ENCODE measurements at places on chromosomes 16 and 17.

DNA sequence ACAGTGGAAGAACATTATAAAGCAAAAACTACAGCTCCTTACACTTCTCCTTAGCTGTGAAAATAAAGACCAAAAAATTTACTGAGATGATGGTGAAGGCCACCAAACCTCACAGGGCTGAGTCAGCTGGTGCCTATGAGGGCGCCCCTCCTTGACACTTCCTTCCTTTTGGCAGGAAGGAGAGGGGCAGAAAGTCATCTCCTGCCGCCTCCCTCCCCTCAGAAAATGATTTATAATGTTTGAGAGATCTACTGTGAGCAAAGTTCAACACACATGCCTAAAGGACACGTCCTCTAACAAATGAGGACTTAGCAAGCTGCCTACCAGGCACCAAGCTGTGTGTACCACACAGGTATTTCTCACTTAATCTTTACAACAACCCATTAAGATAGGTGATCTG lies 245.7 kb downstream of the PRKCA start:
- peak; percentile 61 for DNase-seq

DNA sequence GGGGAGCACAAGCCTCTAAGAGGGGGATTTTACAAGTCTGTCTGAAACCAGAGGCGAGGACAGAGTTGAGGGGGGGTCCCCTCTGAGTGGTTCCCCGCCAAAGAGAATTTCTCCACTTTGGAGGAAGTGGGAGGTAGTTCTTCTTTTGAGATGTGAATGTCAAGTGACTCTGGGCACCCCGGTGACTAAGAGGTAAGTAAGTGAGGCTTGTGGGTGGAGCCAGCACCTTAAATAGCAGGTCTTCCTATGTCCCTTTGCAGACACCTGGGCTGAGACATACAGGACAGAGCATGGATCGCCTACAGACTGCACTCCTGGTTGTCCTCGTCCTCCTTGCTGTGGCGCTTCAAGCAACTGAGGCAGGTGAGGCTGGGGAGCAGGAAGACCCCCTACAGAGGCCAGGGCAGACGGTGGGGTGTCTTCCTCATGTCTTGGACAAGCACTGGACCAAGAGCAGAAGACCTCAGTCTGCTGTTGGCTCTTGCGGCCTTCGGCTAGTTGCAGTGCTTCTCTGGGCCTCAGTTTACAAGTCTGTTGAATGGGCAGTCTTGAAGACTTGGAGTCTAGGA lies at the start of gene CCL22:
Gene CCL22, plus strand, starts transcription at position 257 of the 569 bp plus-strand sequence. Its CDS starts 34 bp downstream, at position 291.
- peak; percentile 44 for DNase-seq

GRCh38 chr17:58329035-58329809 lies 627 bp upstream of the TSPOAP1 start:
- peak; percentile 94 for DNase-seq

GRCh38 chr16:85329059-85329812 lies 217.0 kb upstream of the CIBAR2 start:
- no peak for DNase-seq

- DNase-seq = peak; percentile 35
These were observed 9.4 kb downstream of the ABCC1 start for GRCh38 chr16:15958703-15959348.

DNA sequence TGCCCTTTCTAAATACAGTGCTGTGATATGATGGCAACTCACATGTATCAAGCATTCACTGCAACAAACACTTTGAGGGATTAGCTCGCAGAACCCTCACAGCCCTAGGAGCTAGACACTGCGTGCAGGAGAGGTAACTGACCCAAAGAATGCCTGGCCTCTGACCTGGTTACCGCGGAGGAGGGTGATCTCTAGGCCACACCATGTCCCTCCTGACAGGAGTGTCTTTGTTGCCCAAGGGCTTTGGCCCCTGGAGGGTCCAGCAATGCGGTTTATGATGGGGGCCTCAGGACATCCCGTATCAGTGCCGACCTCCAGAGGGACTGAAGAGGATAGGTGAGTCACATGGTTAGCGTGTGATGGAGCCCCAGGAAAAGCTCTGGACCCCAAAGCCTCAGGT lies 130.6 kb downstream of the MGAT5B start:
- DNase-seq = no peak

- DNase-seq = no peak
These were observed 12.1 kb upstream of the P2RX1 start for GRCh38 chr17:3928406-3928805.

DNA sequence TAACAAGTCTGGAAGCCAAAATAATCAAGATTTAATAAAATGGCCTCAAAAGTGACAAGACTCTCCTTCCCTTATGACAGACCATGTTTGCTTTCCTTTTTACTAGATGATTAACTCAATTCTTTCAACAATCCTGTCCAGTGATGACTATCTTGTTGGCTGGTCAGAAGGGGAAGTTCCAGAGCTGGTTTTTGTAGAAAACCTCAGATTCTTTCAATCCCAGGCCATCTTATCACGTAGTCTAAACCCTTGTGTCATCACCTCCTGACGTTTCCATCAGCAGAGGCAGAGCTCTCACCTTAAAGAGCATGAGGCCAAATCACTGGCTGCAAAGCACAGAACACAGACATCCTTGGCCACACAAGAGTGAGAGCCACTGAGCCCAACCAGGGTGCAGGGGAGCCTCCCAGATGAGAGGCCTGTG lies 125.3 kb downstream of the ANKRD11 start:
- no peak for DNase-seq

DNA sequence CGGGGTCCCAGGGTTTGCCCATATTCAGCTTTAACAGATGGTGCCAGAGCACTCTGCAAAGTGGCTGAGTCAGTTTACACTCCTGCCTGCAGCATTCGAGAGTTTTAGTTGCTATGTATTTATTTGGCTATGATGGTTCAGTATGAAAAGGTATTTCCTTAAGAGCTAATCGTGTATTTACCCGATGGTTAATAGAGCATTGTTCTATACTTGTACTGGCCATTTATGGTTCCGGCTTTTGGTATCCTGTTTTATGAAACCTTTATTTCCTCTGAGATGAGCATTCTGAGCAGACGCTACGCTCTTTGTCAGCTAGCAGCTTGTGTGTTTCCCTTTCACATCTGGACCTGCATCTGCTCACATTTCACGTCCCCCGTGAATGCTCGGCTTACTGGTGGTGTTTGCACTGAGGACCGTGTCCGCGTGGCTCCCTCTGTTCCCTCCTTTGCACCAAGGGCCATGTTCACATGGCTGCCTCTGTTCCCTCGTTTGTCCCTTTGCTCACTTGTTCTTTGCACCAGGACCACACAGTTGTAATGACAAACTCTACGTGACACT lies 149.1 kb upstream of the CHMP6 start:
- DNase-seq = no peak

- no peak for DNase-seq
These were observed 210.1 kb upstream of the MAF start for GRCh38 chr16:79810449-79811189.

- DNase-seq = no peak
These were observed 63.9 kb downstream of the BANP start for GRCh38 chr16:88014954-88015805.

DNA sequence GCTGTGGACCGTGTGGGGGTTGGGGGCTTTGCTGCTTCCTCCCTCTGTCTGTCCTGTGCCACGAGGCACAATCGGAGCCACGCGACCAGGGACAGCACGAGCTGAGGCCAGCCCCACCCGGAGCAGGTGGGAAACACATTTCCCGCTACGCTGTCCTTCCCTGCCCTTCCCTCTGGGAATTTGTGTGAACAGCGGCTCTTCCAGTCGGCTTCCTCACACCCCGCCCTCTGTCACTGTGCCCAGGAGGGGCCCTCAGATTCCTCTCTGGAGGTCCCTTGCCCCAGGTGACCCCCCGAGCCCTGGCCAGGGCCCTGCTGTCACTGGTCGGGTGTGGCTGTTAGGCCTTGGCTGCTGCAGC lies 19.6 kb downstream of the SPIRE2 start:
- DNase-seq = no peak

- no peak for DNase-seq
These were observed 98.6 kb downstream of the WNT3 start for GRCh38 chr17:46719891-46720290.

GRCh38 chr16:17293813-17294558 lies 176.8 kb downstream of the XYLT1 start:
- DNase-seq = no peak

DNA sequence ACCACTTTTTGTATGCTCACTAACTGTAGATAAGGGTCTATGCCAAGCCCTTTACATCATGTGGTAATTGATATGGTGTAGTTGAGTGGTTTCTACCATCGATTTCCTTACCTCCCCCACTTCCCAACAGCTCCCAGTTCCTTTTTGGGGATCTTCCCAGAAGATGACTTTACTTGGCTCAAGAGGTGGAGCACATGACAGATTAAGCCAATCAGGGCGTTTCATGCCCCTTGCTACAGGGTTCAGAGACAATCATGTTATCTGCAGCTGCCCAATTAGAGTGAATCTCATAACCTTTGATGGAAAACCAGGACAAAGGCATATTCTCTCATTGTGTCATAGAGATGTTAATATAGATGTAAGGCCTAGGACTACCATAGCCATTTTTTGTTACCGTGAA lies 16.2 kb upstream of the BMERB1 start:
- no peak for DNase-seq

GRCh38 chr17:31788571-31788946 lies 70.5 kb downstream of the COPRS start:
- no peak for DNase-seq

GRCh38 chr17:7613769-7614424 lies 800 bp downstream of the FXR2 start:
- DNase-seq = no peak

DNA sequence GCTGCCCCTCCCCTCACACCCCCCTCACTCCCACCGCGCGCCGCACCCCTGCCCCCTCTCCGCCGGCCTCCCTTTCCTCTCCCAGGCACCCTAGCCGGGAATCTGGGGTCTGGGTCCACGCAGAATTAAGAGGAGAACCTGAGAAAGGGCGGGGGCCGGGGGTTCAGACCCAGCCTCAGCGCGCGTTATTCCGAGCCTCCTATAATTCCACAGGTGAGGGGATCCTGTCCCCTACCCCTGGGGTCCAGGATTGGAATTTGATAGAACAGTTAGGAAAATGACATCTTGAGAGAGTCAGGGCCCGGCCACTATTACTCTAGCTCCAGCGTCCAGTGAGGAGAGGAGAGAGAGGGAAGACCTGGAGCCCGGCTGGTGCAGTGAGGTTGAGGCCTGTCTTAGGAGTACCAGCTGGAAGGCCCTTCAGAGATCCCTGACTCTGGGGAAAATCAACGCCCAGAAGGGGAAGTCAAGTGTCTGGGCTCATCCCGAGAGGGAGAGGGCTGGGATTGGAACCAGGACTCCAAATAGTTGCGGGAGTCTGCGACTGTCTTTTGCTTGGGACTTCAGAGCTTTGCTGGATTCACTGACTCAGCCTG lies 17.3 kb downstream of the GRB7 start:
- DNase-seq = peak; percentile 58

- no peak for DNase-seq
These were observed 164.8 kb downstream of the SNX29 start for GRCh38 chr16:12141073-12141951.

DNA sequence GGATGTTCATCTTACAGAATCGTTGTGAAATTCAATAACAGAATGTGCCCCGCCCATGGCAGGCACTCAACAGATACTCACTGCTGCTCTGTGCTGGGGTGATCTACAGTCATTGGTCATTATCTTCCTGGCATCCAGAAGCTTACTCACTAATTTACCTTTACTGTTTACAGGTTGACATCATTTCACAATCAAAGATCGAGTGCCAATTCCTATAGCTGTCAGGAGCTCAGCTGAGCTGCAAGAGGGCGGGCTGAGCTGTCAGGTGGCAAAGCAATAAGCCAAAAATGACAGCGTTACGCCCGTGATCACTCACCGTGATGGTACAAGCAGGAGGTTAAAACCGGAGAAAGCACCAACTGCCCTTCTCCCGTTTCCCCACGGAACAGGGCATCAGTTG lies 51.2 kb downstream of the LITAF start:
- DNase-seq = no peak

- DNase-seq = no peak
These were observed 325.3 kb downstream of the UTP18 start for GRCh38 chr17:51585514-51586104.

DNA sequence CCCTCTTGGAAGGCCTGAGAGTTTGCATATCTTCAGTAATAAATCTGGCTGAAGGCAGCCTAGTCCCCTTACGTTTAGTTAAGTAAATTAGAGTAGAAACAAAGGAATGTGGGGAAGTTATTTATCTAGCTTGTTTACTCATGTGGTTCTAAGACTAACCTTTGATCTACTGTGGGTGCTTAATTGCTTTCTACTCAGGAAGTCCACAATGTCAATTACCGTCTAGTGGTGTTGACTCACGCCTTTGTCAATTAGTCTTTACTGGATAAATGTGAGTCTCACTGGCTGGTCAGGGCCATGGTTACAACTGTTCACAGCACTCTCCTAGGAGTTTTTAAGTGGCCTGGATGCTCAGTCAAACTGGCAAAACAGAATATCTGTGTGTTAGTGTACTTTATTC lies 2338.4 kb downstream of the TP53TG3F start:
- no peak for DNase-seq

- DNase-seq = peak; percentile 66
These were observed 419 bp downstream of the RAB37 start for GRCh38 chr17:74737299-74738050.

GRCh38 chr17:82839617-82840292 lies at the start of gene ZNF750:
Gene ZNF750 (minus strand): TSS chr17:82840022. CDS start chr17:82832454, 7,568 bp downstream.
- no peak for DNase-seq

GRCh38 chr16:66549284-66550131 lies at the start of gene TK2:
Gene TK2 (minus strand): TSS chr16:66550122. CDS start chr16:66550061, 61 bp downstream.
- peak; percentile 82 for DNase-seq

GRCh38 chr17:63649813-63650212 lies 27.6 kb downstream of the MAP3K3 start:
- no peak for DNase-seq

DNA sequence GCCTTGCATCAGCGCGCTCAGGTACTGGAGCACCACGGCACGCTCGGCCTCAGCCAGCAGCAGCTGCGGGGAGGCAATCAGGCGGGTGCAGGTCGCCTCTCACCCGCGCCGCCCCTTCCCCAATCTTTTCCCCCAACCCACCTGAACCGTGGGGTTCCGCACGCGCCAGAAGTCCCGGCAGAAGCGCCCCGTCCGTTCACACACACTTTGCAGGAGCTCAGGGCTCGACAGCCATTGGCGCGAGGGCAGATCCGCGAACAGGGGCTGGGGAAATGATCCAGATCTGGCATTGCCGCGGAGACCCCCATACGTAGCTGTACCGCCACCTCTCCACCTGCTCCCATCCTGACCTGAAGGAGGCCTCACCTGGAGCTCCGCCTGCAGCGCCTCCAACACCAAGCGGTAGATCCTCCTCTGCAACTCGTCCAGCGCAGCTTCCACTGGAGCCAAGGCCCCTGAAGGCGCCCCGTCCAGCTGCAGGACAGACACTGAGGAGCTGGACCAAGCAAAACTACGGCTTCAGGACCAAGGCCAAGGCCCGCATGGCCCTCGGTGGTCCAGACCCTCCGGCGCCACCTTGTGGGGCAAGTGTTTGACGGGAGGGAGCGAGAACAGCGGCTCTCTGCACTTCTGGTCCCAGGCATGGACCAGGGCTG lies 1.4 kb upstream of the MATCAP1 start:
- DNase-seq = peak; percentile 95

- no peak for DNase-seq
These were observed 93.3 kb downstream of the FOXL1 start for GRCh38 chr16:86671486-86672178.

DNA sequence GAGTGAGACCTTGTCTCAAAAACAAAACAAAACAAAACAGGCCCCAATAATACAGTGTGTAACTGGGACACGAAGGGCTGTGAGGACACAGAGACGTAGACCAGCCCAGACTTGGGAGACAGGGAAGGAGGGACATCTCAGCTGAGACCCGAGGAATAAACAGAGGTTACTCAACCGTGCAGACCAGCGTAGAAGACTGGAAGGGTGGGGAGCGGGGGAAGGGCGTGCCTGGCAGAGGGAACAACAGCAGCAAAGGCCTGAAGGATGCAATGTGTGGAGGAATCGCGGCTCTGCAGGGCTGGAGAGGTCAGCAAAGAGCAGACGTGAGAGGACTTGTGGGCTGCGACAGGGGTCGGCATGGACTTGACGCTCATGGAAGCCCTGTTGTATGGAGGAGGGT lies 11.6 kb upstream of the CES4A start:
- DNase-seq = no peak
